DMS79 treated with DMSO at 0.1 percent for 48 hours (cell line): ENCODE measurements at places on chromosomes 16 and 17.

GRCh38 chr17:64004903-64005733 is 7.0 kb downstream of the PRR29 start:
- DNase-seq, result no peak

- DNase-seq, result no peak
Observed at GRCh38 chr17:76527430-76528111, 9.9 kb downstream of the CYGB start.

- peak; percentile 54 for DNase-seq
Observed at GRCh38 chr17:57295526-57296023, 39.3 kb downstream of the MSI2 start.

DNA sequence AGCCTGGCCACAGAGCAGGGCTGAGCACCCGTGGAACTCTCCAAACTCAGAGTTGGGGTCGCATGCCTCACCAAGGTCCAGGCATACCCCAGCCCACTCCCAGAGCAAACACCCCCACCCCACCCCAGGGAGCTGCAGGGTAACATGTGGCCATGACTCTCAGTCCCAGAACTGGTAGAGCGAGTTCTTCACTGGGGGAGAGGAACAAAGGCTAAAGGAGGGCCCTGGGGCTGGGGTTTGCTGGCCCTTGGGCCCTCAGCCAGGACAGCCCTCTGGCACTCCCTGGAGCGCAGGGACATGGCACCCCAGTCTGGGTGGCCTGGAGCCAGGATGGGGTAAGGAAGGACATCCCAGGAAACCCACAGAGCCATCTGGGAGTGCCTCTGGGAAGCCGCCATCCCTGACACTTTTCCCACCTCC is 4.2 kb downstream of the HID1 start:
- DNase-seq, result no peak

DNA sequence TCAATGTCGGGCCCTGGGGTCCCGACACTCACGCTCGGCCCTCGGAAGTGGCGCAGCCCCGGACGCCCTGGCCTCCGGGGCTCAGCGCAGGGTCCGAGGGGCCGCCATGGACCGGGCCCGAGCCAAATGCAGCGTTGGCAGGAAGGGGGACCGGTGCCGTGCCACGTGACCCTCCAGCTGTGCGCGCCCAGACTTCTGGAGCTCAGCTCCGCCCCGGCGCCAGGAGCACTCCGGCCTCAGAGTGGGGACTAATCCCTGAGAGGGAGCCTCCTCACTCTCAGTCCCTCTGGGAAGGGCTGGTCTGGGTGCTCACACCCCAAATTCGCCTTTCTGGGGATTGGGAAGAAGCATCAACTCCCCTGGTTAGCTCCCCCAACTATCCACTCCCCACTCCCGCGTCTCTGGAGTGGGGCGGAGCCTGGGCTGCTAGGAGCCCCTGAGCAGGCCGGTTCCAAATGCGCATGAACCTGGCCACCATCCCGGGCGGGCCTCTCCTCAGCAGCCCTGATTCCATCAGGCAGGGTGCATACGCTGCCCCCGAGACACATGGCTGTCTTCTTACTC is at the start of gene B3GNT9:
Gene B3GNT9 (minus strand): TSS at position 166 of the 564 bp plus-strand sequence. CDS start 513 bp downstream, outside the sequence.
- DNase-seq, result peak; percentile 35

DNA sequence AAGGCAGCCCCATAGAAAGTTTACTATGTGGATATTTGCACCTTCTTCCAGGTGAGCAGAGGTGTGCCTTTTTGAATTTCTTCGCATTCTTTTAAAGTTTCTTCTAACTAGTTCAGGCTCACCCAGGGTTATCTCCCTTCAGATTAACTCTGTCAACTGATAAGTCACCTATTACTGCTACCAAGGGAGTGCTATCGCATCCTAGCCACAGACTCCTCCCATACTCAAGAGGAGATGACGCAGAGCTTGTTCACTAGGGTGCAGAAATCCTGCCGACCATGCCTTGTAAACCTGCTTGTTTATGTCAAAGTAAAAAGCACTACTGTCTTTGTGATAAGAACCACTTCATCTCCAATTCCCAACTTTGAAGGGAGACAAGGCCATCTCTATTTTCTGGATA is 390.1 kb downstream of the RBFOX1 start:
- no peak for DNase-seq

DNA sequence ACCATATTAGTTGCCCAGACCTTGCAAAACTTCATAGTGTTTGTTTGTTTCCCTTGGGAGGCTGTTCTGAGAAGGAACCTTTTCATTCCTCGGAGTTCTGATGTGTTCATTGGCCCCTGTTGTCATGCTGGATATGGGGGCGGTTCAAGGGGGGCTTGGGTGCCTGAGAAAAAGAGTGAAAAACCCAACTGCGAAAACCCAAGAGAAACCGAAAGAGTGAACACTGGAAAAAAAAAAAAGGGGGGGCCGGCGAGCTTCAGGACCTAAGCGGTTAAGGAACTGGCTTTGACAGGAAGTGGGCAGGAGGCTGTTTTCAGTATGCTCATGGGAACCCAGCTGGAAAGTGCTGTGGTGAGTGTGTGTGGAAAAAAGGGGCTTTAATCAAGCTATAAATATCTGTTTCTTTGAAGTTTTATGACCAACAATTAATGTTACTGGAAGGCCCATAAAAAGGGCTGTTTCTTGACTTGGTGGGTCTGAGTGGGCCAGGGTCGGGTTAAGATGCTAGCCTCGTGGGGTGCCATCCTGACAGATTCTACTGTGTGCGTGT is 510.7 kb downstream of the MAF start:
- no peak for DNase-seq
